ENCODE measurements at places on chromosomes 7 and 10. TPM values are rescaled to one million over a fixed set of nuclear protein-coding genes. Genes with fewer than 3 reads are reported as not detected.

SLC18A3 gene
- not detected for polyA plus RNA-seq

PTN gene
- polyA plus RNA-seq = 97.1 TPM

RNF32 gene
- polyA plus RNA-seq = 0.38 TPM

SPDYE11 gene
- not detected for polyA plus RNA-seq

ANK3 gene
- polyA plus RNA-seq = 7.8 TPM

NFKB2 gene
- 11.4 TPM for polyA plus RNA-seq
